Skin of body (tissue), 3 donors: ENCODE measurements at places on chromosomes 3 and 15. TPM values are rescaled to one million over a fixed set of nuclear protein-coding genes. Genes with fewer than 3 reads are reported as not detected.

DNA sequence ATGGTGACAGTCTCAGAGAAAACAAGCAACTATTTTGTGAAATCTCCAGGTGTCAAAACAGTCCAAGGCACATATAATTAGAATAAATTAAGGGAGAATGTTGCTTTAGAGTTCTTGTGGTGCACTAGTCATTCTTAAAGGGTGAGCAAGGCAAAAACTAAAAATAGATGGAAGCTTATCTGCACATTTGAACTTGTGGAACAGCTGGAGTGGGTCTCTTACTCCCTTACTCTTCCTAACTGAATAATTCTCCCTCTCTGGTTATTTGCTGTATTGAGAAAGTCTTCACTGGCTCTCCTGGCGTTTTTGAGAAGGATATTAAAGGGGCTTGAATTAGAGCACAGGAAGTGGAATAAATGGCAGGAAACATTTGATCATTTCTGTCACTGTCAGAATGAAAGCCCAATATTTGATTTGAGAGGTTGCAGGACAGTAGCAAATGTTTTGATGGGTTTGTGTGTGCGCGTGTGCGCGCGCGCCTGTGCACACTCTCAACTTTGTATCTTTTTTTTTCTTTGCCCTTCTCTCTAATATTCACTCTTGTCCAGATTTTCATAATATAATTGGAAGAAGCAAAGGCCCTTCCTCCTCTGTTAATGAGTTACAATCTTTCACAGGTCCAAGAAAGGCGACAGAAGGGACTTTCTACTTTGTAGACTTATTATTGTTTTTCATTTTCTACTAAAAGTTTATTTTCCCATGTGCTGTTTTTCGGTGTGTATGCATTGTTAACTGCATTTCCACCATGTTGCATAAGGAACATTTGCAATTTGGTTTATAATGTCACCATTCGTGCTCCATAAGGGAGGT, 40.9 kb downstream of the AKAP13 start:
- DNase-seq: no peak

DNA sequence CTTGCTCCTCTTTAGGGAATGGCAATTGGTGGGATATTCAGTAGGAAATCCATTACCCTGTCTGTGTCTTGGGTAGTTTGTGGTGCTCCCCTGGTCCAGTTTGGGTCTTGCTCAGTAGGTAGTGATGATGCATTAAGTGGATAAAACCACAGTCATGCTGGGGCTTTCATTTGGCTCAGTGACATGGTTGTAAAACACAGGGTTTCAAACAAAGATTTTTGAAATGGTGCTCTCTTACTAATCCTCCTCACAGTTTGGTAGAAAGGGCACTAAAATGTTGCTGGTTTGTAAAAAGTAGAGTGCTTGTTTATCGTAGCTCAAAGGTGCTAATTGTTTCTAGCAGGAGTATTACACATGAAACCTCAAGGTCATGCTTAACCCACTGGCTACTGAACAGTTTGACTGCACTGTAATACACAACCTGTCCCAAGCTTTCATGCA, 22.9 kb downstream of the BBX start:
- no peak for DNase-seq

DNA sequence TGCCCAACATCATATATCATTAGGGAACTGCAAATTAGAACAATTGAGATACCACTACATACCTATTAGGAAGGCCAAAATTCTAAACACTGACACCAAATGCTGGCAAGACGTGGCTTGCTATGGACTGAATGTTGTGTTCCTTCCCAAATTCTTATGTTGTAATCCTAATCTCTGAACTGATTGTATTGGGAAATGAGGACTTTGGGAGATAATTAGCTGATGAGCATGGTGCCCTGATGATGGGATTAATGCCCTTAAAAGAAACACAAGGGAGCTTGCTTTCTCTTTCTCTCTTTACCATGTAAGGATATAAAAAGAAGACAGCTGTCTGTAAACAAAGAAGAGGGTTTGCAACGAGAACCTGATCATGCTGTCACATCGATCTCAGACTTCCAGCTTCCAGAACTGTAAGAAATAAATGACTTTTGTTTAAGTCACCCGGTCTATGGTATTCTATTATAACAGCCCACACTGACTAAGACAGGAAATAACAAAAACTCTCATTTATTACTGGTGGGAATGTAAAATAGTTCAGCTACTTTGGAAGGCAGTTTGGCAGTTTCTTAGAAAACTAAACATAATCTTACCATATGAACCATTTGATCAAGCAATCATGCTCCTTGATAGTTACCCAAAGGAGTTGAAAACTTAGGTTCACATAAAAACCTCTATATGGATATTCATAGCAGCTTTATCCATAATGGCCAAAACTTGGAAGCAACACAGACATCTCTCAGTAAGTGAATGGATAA, 458.3 kb upstream of the CBLB start:
- DNase-seq: no peak

DNA sequence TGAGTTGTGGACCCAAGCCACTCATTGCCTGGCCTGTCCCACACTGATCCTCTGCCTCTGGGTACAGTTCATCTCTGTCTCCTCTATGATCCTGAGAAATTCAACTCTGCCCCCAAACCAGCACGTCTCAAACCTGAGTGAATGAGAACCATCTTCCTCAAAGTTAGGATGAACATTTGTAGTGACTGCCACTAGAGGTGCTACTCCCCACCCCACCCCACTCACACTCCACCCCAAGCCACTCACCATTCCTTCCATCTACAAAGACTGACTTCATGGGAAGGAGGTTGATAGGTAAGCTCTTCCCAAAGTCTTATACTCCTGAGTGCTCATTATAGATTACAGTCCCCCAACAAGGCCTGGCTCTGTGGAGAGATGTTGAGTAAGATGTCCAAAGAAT, 43.8 kb downstream of the NEK10 start:
- no peak for DNase-seq

Gene CCNB2
- 12.6 TPM for total RNA-seq

Gene SPESP1
- total RNA-seq: 0.99 TPM
